Stimulated activated CD8-positive, alpha-beta memory T cell treated with anti-CD3 and anti-CD28 coated beads, Interleukin-7, amount 100 ng/mL, for 1 hour (primary cell): ENCODE measurements at places on chromosomes 12 and 14.

DNA sequence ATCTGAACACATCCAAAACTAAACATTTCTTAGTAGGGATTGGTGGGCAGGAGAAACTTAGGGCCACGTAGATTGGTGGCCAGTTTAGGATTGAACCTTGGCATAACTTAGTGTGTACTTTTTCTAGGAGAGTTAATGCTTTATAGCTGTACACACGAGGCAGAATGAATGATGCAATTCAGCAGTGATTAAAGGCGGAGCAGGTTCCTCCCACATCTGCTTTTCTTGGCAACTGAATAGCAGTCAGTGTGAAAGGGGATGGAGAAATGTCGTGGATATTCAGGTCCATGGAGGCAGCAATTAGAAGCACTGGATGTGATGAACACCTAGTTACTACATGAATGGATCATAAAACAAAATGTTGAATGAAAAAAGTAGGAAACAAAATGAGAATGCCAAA, 493.8 kb downstream of the FUT8 start:
- no peak for DNase-seq

DNA sequence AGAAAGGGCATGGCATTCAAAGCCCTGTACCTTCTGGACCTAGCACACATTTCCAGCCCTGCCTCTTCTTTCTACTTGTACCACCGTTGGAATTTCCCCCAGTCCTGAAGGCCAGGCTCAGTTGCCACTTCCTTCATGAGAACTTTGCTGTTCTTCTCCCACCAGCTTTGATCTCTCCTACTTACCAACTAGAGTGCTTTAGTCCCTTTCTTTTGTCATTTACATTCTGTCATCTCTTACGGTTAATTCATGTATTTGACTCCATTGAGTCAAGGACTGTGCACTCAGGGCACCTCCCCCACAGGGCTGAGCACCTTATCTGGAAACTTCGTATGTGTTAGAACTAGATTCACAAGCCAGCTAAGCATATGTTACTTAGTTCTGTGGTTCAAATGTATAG, 26.3 kb downstream of the BICDL1 start:
- DNase-seq, result no peak

DNA sequence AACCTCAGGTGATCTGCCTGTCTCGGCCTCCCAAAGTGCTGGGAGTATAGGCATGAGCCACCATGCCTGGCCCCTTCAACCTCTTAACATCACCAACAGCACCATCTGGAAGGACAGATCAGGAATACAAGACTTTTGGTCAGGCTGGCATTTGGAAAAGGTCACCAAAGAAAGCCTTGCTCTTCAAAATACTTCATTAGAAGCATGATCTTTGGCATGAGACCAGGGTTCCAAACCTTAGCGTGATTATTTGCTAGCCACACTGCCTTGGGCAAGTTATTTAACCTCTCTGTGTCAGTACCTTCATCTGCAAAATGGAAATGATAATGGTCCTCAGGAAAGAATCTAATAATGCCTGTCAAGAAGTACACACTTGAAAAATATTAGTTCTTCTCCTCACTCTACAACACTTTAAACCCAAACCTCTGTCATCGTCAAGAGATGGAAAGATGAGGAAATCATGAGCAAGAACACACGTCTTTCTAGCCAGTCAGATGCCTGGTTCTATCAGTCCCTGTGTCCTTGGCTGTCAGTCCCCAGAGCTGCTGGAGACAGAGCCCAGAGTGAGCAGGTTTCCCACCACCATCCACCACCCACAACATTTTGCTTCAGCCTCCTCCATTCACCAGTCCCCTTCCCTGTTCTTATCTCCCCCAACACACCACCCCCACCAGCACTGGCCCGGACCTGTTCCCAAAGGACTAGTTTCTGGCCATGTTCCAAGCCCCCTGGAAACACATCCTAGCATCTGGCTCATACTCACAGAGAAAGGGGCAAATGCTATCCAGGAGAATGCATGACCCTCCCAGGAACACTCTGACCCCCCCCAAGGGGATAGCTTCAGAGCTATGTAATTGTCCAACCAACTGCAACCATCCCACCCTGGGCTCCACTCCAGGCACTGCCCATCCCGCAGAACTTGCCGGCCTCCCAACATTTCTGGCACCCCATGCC, 2.0 kb downstream of the ADCY6 start:
- DNase-seq, result no peak

DNA sequence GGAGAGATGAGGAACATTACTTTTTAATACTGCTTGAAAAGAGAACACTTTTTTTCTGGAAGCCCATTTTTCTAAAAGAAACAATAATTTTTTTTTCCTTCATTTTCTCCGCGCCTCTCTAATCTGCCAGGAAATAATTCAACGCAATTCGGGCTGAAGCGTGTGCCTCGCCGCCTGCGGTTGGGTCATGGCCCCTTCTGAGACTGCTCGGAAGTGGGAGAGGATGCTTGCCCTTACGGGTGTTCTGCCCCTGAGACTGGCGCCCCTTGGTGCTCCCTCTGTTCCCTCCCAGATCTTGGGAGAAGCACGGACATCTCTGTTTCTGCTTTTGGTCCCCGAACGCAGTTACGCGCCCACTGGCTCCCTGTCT, 332 bp upstream of the TBC1D30 start:
- no peak for DNase-seq

DNA sequence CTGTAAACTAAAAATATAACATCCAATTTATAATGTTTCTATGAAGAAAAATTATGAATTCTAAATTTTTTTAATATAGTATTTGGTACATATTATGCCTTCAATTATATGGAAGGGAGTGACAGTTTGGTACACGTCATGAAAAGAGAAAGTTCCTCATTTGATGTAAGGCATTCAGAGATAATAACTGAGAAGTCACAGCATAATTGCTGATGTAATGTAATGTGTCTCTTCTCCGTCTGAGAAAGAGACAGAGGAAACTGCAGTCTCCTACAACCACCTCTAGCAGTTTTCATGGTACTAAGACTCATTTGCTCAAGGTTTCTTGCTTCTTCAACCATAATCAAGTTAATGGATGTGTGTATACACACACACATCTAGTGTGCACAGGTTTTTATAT, 2.3 kb upstream of the CD69 start:
- no peak for DNase-seq

- no peak for DNase-seq
Observed at GRCh38 chr14:68922886-68923285, 56.2 kb downstream of the ACTN1 start.

DNA sequence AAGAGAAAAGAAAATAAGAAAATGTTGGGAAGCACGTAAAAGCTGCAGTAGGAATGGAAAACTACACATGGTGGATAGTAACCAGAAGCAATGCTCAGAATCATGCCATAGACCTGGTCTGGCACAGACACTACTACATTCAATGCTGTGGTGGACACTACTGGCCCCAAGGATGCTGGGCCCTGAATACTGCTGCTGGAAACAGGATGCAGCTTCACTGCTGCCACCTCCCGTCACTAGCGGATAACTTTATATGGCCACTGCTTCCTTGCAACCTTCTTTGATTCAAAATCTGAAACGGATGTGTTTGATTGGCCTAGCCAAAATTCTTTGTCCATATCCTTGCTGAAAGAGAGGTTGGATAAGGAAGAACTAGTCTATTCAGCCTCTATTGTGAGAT, 30.7 kb downstream of the ADCY6 start:
- DNase-seq, result no peak

- no peak for DNase-seq
Observed at GRCh38 chr14:104844306-104845032, 20.6 kb upstream of the CEP170B start.

- DNase-seq, result no peak
Observed at GRCh38 chr12:10739157-10740118, 16.3 kb upstream of the YBX3 start.

- DNase-seq, result no peak
Observed at GRCh38 chr12:89355243-89356068, 3.2 kb upstream of the DUSP6 start.

- no peak for DNase-seq
Observed at GRCh38 chr12:1132311-1132710, 141.3 kb downstream of the ERC1 start.

DNA sequence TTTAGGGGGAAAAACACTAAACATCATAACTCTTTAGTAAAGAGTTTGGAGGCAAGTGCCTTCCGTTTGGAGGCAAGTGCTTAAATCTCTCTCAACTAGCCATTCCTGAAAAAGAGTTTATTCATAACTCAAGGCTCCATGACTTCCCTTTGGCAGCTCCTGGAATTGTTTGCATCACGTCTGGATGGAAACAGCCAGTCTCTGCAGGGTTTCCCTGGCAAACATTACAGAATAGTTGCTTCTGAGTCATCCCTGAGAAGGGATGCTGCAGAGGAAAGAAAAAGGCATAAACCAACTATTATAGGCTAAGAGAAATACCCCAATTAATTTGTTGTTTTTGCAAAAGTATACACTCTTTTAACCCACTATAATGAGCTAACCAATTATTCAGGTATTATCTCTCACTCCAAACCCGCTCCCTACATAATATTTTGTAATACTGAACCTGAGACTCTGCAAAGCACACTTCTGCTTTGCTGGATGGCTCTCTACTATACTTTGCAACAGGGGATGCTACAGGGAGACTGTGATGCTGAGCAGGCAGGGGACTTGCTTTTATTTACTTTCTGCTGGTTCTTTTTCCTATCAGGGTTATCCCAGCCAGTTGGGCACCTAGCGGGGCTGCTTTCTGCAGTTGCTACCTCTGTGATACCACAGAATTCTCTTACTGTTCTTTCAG, 497.7 kb downstream of the FUT8 start:
- no peak for DNase-seq

- DNase-seq, result no peak
Observed at GRCh38 chr12:58081488-58081887, 140.1 kb downstream of the ATP23 start.

GRCh38 chr12:42129595-42130204, 15.0 kb downstream of the GXYLT1 start:
- no peak for DNase-seq

GRCh38 chr12:127150028-127150427, 1116.9 kb upstream of the TMEM132C start:
- no peak for DNase-seq

- DNase-seq, result no peak
Observed at GRCh38 chr12:125861299-125862281, 796.4 kb downstream of the AACS start.

GRCh38 chr12:25992026-25992782, 33.7 kb downstream of the RASSF8 start:
- no peak for DNase-seq

DNA sequence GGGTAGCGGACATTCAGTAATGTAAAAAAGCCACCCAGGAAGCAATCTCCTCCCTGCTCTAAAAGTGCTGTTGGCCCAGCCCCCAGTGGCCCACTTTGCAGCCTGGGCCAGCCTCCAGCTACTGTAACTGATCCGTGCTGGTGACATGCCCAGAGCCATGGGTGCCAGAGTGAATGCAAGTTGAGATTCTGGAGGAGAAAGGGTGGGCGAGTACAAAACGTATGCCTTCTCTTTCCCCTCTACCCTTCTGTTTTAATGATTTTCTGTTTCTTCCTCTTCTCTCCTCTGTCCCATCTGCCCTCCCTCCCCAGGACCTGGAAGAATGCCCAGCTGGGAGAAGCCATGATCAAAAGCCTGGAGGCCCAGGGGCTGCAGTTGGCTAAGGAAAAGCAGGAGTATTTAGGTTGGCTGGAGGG, 16.9 kb downstream of the PLEKHD1 start:
- DNase-seq, result no peak

- no peak for DNase-seq
Observed at GRCh38 chr12:113782873-113783272, 183.3 kb downstream of the RBM19 start.

DNA sequence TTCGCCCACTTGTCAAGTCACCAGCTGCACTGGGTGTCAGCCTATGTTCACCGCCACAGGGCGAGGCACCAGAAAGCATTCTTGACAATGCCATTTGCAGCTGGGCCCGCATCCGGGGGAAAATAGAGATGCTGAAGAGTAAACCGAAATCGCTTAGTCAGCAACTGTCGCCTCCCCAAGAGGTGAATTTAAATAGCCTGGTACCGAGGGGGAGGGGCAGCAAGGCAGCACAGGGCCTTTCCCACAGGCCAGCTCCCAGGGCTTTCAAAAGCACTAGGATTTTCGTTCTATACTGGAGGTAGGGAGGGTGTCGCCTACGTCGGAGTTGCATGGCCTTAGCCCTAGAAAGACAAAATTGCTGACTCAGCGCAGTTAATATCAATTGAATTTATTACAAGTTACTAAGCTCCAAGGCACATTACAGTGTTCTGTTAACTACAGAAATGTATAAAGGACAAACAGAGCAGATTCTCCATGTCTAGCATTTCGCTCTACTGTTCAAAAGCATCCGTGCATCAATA, 4.3 kb downstream of the IRF2BPL start:
- DNase-seq, result no peak

DNA sequence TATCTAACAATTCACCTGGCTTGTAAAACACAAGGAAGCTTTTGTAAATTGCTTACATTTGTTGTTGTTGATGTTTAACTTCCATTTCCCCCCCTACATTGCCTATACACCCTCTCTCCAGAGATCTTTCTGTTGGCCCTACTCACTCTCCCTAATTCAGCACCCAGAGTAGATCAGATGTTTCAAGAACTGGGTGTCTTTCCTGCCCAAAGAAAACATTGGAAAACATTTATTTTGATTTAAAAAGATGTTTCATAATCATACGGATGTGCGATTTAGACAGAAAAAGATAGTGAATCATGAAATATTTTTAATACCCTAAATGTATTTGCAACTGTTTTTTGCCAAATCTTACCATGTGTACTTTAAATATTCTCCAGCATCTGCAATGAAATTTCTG, 446.4 kb upstream of the RGS6 start:
- no peak for DNase-seq

- no peak for DNase-seq
Observed at GRCh38 chr12:19757317-19757877, 318.1 kb downstream of the AEBP2 start.

DNA sequence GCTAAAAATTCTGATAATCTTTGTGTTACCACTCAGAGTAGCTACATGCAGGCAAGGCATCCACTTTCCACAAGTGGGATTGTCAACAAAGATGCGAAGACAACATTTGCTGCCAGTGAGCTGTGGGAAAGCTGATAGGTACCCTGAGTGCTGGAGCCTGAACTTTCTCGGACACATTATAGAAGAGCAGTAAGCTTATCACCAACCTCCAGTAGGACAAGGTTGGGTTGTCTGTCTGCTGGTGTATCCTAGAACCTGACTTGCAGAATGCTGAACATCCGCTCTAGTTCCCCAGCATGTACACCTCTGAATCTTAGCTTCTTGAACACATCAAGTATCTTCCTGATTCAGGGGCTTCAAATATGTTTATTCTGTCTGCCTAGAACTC, 103.8 kb upstream of the PPM1H start:
- DNase-seq, result no peak

- DNase-seq, result no peak
Observed at GRCh38 chr12:95279856-95280255, 62.2 kb downstream of the VEZT start.

- DNase-seq, result no peak
Observed at GRCh38 chr12:132145334-132145733, 1.1 kb downstream of the NOC4L start.

GRCh38 chr12:84305144-84305543, 607.5 kb downstream of the SLC6A15 start:
- DNase-seq, result no peak

DNA sequence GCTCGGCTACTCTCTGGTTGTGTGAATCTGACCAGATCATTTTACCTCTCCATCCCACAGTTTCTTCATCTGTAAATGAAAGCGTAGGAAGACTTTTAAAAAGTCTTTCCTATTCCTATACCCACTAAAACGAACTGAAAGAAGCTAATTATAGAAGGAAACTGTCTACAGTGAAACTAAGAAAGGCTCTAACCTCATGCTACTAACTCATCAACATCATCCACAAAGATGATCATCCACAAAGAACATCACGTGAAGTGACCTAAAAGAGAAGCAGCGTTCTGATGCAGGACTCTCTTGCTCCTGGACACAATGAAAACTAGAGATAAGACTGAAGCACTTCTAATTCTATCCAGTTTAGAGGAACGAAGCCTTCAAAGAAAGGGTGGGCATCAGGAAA, 58.5 kb upstream of the OSBPL8 start:
- no peak for DNase-seq
